NK-92 treated with Interleukin-12 subunit alpha and Interleukin-12 subunit beta, amount 100 ng/mL, for 24 hours (cell line): ENCODE measurements at places on chromosomes 5 and 9.

DNA sequence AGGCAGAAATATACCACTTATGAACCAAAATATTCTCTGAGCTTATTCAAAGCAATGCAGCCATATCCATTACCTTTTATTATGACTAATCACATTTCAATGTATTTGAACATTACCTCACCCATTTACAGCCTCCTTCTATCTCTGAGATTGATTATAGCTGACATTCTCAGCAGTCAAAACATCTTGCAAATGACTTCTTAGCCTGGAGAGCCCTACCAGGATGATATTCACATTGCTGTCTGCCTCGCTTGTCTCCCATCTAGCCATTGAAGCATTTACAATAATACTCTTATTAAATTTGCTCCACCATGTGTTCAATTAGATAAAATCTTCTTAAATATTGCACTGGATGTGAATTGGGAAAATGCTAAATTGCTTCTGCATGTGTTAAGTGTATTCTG lies 1879.9 kb upstream of the ACO1 start:
- no peak for DNase-seq

DNA sequence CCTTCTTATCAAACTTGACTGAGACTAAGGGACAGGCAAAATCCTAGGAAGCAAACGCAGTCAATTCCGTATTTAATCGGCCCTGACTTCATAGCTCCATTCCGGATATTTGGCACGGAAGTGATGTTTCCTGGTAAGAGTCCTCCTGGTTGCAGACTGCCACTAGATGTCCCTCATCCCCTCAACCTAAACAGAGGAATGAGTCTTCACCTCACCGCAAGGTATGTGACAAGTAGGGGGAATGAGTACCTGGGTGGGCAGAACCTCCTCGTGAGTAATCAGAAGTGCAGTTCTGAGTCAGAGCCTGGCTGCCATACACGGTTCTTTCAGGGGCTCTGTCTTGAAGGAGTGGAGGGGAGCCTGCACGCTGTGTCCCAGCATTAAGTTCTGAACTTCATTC lies 173.6 kb downstream of the MUSK start:
- DNase-seq = no peak

DNA sequence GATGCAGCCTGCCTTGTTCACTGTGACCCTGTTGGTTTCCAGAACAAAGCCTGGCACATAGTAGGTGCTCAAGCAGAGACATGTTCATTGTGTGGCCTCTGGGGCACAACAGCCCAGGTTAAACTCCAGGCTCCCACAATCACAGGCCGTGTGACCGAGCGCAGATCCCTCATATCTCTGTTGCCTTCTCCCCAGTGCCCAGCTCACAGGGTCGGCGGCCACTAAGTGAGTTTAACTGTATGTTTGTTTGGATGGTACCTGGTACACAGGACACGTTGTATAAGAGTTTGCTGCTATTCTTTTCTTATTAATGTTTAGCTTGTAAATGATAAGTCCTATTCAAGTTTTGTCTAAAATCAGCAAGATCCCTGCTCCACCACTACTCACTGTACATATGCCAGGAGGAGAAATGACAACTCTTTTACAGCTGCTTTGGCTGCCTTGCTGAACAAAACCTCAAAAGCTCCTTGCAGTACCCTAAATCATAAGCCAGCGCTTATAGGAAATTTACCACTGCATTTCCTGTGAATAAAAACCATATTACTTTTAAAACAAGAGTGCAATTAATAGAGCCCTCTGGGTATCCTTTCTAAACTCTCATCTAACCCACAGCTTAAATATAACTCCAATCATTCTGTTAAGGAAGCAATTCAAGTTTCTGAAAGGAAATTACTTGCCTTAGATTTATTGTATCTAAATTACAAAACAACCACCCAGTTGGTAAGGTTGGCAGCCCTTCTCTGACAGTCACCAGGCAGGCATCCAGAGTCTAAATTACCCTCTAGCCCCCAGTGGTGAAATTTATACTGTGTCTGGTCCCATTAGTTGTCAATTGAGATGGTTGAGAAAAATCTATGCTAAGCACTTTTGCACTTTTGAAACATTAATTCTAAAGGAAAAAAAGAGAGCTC lies 379.4 kb downstream of the SEMA5A start:
- no peak for DNase-seq

DNA sequence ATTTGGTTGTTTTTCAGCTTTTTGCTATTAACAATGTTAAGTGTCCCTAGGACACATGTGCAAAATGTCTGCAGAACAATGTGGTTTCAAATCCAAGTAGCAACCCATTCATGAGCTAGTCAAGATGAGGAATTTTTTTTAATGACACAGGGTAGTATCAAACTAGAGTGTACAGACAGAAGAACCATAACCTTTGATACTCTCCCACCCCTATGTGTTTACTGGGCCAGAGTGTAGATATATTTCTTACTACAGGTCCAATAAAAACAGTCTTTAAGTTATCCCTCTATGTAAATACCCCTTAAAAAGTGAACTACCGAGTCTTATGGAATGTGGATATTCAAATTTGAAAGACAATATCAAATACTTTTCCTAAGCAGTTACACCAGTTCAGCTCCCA lies 45.6 kb downstream of the AUH start:
- DNase-seq = no peak

- DNase-seq = no peak
Measured at GRCh38 chr9:136847826-136848392, 1.3 kb upstream of the PHPT1 start.

GRCh38 chr9:84239343-84239742 lies 101.2 kb downstream of the SLC28A3 start:
- DNase-seq = no peak

DNA sequence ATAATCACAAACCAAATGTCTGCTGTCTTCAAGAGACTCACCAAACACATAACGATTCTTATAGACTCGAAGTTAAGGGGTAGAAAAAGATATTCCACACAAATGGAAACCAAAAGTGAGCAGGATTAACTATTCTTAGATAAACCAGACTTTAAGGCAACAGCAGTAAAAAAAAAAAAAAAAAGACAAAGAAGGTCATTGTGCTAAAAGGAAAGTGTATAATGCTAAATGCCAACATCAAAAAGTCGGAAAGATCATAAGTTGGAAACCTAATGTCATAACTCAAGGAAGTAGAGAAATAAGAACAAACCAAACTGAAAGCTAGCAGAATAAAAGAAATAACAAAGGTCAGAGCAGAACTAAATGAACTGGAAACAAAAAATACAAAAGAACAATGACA lies 714.6 kb downstream of the SEMA5A start:
- no peak for DNase-seq

DNA sequence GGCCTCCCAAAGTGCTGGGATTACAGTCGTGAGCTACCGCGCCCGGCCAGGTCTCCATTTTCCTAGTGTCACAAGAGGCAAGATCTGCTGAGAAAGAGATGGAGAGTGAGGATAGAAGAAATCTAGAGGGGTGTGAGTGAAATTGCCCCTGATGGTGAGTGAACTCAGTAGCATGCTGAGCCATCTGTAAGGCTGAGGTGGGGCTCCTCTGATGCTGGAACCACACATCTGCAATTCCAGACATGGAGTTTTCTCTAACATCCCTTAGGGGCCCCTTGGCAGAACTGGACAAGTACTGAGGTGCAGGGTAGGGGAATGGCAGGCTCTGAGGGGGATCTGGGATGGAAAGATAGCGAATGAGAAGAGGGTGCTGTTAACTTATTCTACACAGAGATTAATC lies 72.0 kb upstream of the FER start:
- DNase-seq = no peak

DNA sequence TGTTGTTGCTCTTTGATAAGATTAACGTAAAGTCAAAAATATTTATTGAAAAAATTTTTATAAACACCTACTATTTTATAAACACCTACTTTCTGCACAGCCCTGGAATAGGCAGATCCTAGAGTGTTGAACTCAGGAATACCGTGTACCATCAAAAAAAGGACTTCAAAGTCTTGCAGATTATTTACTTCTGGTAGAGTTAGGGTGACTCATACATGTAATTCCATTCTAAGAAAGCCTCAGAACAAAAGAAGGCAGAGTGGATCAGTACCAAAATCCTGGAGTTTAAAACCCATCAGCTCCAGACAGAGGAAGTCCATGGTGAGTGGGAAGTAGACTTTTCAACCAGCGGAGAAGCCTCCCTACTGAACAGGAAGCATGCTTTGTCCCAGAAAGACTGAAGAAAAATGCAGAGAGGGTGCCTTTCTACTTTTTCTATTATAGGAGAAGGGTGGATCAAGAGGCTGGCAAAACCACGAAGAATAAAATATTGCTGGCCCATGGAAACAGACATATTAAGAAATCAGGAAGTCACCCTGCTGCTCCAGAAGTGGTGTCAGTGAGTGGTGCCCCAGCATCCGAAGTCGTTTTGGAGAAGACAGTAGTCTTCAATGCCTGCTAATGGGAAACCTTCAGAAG lies 45.1 kb upstream of the DAB2 start:
- no peak for DNase-seq

DNA sequence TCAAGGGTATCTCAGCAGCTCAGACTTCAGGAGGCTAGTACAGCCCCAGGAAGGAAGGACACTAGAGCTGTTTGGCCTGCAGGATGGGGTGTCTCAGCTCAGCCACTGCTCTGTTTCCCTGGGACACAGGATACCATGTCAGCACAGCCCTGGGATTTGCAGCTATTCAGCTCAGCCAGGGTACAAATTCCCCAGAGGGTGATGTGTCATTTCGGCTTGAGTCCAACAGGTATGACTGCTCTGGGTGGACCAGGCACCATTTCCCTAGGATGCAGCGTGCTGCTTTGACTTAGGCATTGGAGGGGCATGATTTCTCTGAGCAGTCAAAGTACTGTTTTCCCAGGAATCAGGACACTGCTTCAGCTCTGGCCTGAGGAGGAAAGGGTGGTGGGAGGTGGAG lies 130.1 kb downstream of the ARSB start:
- DNase-seq = no peak

- no peak for DNase-seq
Measured at GRCh38 chr9:127754099-127755060, 19.3 kb upstream of the TOR2A start.

GRCh38 chr9:35842020-35842745 lies 13.2 kb downstream of the TMEM8B start:
- DNase-seq = no peak

DNA sequence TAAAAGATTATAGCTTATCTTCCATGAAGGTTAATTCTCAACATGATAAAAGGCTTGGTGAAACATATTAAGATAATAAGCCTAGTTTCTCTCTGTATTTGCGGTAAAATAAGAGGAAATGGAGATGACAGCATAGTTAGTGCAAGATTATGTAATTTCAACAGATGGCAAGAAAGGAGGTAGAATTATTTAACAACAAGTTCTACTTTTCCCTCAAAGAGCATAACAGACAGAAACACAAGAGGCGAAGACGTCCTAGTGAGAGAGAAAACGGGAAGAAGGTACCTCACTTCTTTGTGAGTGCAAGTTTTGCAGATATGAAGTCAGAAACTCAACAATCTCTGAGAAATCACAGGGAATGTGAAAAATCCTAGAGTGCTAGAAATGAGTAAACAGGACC lies 144.8 kb upstream of the ADCY2 start:
- DNase-seq = no peak

GRCh38 chr5:78008356-78008967 lies 232.3 kb upstream of the TBCA start:
- no peak for DNase-seq

- no peak for DNase-seq
Measured at GRCh38 chr9:37248651-37249163, 128.3 kb downstream of the ZCCHC7 start.

DNA sequence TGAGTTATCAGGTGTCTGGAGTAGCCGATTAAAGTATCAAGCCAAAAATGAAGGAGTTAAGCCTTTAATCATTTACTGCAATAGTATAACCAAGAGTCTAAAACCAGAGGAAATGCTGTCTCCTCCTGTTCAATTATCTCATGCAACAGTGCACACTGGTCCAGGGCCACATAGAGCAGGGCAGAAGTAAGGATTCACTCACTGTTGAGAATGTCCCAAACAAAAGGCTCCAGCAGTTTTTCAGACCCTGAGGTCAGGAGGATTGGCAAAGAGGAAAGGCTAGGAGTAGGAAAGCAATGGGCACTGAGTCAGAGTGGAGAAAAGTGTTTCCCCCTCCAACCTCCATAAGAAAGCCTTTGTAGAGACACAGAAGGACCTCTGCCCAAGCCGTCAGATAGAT lies 168.2 kb downstream of the RNF180 start:
- no peak for DNase-seq

- DNase-seq = no peak
Measured at GRCh38 chr9:82789155-82789824, 273.7 kb downstream of the RASEF start.

DNA sequence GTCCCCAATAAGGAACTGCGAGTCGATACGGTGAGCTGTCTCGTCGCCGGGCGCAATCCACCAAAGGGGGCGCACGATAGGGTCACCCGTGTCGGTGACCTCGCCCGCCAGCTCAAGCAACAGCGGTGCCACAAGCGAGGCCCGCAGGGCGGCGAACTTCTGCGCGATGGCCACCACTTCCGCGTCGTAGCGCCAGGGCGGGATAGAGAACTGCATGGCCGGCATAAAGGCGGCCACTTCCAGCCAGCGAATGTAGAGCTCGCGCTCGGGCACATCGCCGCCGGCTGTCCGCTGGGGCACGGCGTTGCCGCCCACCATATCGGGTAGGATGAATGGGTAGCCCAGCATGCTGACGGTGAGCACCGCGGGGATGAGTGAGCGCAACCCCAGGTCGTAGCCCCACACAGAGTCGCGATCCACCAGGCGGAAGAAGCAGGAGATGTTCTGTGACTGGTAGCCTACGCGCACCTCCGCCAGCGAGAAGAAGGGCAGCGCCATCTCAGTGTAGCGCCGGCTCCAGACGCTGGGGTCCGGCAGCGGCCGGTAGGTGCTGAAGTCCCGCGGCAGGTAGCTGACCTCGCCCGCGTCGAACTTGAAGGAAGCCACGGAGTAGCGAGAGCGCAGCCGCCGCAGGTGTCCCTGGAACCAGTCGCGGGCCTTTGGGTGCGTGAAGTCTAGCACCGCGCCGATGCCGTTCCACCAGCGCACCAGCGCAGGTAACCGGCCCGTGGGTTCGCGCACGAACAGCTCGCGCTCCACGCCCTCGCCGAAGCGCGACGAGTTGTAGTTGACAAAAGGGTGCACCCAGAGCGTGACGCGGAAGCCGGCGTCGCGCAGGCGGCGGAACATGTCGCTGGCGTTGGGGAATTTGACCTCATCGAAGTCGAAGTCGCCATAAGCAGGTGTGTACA lies 5.5 kb downstream of the MYORG start:
- no peak for DNase-seq

- DNase-seq = peak; percentile 58
Measured at GRCh38 chr5:134524272-134524825, 1.1 kb upstream of the JADE2 start.

DNA sequence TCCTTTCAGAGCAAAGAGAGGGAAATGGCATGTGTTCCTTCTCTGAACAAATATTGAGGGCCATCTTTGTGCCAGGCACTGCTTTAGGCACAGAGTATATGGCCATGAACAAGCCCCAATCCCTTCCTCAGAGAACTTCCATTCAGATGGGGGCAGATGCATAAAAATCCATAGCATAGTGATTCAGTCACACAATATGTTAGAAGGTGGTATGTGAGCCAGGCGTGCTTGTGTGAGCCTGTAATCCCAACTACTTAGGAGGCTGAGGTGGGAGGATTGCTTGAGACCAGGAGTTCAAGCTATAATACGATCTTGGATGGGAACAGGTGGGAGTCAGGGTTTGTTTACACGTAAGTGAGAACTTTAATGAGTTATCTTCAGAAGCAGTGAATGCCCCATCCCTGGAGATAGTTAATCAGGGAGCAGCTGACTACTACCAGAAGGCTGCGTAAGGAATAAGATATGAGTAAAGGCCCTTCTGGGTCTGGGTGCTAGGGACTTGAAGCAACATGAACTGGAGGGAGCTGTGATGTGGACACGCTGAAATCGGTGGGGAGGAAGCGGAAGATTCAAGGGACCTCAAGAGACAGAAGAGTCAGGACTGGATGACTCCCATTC lies 27.1 kb downstream of the NANS start:
- DNase-seq = no peak

- no peak for DNase-seq
Measured at GRCh38 chr5:76565009-76565408, 58.2 kb downstream of the F2RL2 start.
